ENCODE measurements at places on chromosomes 7 and 10. TPM values are rescaled to one million over a fixed set of nuclear protein-coding genes. Genes with fewer than 3 reads are reported as not detected.

Gene PKD2L1
- total RNA-seq: not detected

Gene ATP6V1F
- total RNA-seq: 104 TPM

Gene PRPF18
- total RNA-seq: 10.0 TPM

Gene PAX4
- total RNA-seq: not detected

Gene CRYGN
- not detected for total RNA-seq

Gene PAPOLB
- total RNA-seq: under 0.01 TPM

Gene CALCR
- total RNA-seq: not detected

Gene PPP1R9A
- total RNA-seq: not detected

DNA sequence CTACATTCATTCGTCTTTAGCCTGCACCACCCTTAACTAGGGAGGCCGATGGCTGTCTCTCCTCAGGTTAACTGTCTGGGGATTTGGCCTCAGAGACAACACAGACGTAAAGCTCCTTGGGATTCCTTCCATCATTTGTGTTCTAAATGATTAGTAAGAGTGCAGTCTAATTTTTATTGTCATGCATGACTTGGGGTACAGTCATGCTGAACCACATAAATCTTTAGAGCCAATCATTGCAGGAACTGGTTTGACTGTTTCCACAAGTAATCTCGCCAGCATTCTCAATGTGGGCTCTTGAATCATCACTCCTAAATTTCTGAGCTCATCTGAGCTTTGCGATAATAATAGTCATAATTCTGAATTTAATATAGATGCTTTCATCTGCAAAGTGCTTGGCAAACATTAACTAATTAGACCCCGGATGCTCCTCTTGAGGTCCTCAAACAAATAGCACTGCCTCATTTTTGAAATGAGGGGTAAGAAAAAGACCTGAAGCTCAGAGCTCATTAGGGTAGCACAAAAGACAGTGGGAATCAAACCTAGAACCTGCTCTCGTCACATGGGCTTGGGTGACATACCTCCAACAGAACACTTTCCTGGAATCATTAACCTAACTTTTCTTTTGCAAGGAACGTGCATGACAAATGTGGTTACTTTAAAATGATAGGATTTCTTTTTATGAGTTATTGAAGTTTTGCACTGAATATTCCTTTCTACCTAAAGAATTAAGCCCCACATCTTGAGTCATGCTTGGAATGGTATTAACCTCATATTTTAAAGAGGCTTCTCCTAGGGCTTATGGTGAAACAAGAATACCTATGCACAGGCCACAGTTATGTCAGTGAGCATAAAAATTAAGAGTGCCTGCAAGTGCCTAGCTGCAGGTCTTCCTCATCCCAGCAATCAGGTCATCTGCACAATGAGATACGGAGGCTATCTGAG, 118.9 kb upstream of the NRP1 start:
- no peak overlapping the region for H3K4me3 ChIP-seq
- no peak overlapping the region for H3K27ac ChIP-seq
- H3K4me1 ChIP-seq: no peaks in the 10 kb centered on the region
- DNase-seq: peak; percentile 64
- no peaks in the 10 kb centered on the region for H3K36me3 ChIP-seq

DNA sequence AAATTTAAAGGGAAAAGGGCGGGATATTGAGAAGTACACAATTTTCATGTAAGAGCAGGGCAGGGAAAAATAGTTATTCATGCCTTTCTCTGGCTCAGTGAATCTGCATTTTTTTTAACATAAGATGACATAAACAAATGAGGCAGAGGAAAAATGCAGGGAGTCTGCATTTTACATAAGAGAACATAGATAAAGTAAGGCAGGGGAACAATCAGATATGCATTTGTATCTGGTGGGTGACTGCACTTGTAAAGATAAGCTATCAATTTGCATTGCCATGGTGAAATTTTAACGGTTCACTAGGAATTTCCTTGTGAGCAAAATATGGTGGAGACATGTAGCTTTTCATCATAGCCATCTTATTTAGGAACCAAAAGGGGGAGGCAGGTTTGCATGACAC, 33.5 kb downstream of the ALOX5 start:
- H3K27ac ChIP-seq: no peak overlapping the region
- no peak overlapping the region for H3K4me3 ChIP-seq
- DNase-seq: no peak
- peaks cover 2% of the 10 kb centered on the region for H3K27me3 ChIP-seq
- no peaks in the 10 kb centered on the region for H3K4me1 ChIP-seq

- peak overlapping the region; percentile 71 for H3K27ac ChIP-seq
- peak; percentile 81 for DNase-seq
- H3K36me3 ChIP-seq: peaks cover 20% of the 10 kb centered on the region
- peaks cover 15% of the 10 kb centered on the region for H3K4me1 ChIP-seq
- H3K27me3 ChIP-seq: no peaks in the 10 kb centered on the region
- no peak overlapping the region for H3K4me3 ChIP-seq
Observed at GRCh38 chr10:73837072-73837471, 25.7 kb upstream of the NDST2 start.

DNA sequence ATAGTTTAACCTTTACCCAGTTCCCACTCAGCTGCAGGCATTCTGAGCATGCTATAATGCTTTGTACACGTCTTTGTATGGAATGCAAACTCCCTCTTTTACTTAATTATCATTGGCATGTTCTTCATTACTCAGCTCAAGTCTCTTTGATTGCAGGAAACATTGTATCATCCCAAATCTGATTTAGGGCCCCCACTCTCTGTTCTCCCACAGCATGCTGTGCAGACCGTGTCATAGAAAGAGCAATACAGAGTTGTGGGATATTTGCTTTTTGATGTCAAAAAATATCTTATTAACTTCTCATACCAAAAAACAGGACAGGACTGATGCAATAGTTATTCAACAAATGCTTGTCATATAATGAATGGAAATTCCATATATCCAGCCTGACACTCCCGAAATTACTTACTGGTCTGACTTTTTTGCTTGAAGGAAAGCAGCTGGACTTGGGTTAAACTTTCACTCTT, 1081.5 kb upstream of the C7orf33 start:
- no peaks in the 10 kb centered on the region for H3K36me3 ChIP-seq
- no peaks in the 10 kb centered on the region for H3K27me3 ChIP-seq

DNA sequence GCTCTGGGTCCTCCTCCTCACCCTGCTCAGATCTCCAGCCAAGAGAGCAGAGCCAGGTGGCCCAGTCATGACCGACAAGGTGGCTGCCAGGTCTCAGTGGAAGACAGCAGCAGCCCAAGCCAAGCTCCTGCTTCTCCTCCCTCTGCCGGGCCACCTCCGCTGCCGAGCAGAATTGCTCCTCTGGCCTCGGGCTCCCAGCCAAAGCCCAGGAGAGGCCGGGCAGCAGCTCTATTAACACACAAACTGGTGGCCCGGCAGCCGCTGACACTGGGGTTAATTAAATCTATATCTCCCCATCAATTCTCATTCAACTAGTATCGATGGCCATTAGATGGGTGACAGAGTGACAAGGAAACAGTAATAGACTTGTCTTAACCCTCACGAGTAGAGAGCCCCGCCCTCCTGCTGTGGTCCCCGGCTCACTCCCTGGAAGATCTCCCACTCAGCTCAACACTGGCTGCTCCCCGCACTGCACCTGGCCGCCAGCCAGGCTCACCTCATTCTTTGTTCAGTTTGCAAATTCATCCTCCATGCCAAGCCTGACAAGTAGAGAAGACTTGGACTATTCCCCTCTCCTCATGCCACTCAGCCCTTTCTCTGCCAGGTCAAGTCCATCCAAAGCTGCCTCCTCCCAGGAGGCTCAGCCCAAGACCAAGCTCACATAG, 74.1 kb upstream of the UNC5B start:
- no peaks in the 10 kb centered on the region for H3K4me1 ChIP-seq
- H3K27ac ChIP-seq: no peak overlapping the region
- H3K4me3 ChIP-seq: no peak overlapping the region
- DNase-seq: no peak

GRCh38 chr7:129615018-129615417, 3.5 kb downstream of the NRF1 start:
- peak; percentile 72 for DNase-seq
- H3K36me3 ChIP-seq: no peaks in the 10 kb centered on the region
- H3K27ac ChIP-seq: no peak overlapping the region
- H3K27me3 ChIP-seq: no peaks in the 10 kb centered on the region
- peaks cover 4% of the 10 kb centered on the region for H3K4me1 ChIP-seq
- no peak overlapping the region for H3K4me3 ChIP-seq

DNA sequence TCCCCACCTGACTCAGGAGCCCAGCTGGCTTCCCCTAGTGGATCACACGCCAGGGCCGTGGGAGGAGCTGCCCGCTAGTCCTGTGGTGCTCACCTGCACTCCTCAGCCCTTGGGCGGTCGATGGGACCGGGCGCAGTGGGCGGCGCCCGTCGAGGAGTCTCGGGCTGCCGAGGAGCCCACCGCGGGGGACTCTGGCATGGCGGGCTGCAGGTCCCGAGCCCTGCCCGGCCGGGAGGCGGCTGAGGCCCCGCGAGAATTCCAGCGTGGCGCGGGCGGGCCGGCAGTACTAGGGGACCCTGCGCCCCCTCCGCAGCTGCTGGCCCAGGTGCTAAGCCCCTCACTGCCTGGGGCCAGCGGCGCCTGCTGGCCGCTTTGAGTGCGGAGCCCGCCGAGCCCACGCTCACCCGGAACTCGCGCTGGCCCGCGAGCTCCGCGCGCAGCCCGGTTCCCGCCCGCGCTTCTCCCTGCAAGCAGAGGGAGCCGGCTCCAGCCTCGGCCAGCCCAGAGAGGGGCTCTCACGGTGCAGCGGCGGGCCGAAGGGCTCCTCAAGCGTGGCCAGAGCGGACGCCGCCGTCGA, 367.9 kb downstream of the TYW1 start:
- H3K27me3 ChIP-seq: peaks cover 3% of the 10 kb centered on the region
- no peak overlapping the region for H3K4me3 ChIP-seq
- H3K27ac ChIP-seq: no peak overlapping the region
- H3K4me1 ChIP-seq: no peaks in the 10 kb centered on the region
- H3K36me3 ChIP-seq: no peaks in the 10 kb centered on the region
- DNase-seq: no peak

- no peaks in the 10 kb centered on the region for H3K36me3 ChIP-seq
- no peak for DNase-seq
- peaks cover 12% of the 10 kb centered on the region for H3K27me3 ChIP-seq
- no peaks in the 10 kb centered on the region for H3K4me1 ChIP-seq
Observed at GRCh38 chr7:70621954-70622600, 509.9 kb upstream of the GALNT17 start.

GRCh38 chr7:148442933-148443332, 147.6 kb upstream of the C7orf33 start:
- no peaks in the 10 kb centered on the region for H3K4me1 ChIP-seq
- H3K4me3 ChIP-seq: no peak overlapping the region

DNA sequence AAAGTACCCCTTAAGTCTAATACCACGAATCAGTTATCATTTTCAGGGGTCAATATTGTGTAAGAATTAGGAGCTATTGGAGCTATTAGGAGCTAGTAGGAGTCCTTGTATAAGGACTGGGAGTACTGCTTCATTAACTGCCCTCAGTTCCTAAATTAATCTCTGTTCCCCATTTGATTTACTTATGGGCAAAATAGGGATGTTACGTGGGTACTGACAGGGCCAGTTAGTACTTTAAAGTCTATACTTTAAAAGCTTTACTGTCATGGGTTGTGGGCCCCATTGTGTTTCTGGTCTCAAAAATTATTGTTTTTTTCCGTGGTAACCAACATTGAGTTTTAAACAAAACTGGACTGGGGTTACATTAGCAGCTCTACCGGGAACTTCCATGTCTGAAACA, 60.3 kb downstream of the PRKAR2B start:
- no peak overlapping the region for H3K27ac ChIP-seq
- no peak overlapping the region for H3K4me3 ChIP-seq
- no peaks in the 10 kb centered on the region for H3K4me1 ChIP-seq
- no peaks in the 10 kb centered on the region for H3K27me3 ChIP-seq

DNA sequence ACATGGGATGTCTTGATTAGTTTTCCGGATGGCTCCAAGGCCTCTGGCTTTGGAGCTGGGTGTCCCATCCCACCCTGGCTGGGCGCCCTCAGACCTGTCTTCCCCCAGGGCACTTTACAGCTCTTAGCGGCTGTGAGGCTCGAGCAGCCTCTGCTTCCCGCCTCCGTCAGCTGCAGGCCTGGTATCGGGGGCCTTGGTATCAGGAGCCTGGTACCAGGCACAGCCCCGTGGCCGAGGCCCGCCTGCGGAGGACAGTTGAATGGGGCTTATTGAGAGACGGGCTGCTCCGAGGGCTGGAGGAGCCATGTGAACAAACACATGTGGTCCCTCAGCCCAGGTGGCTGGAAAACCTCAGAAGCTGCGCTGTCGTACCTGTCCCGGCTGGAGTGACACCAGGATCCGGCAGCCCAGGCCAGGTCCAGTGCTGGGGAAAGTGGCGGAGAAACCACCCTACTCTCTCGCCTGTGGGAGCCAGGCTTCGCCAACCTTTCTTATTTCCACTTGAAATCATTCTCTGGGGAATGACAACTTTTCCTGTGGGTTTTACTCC, 23.9 kb upstream of the AP5Z1 start:
- H3K4me1 ChIP-seq: peaks cover 3% of the 10 kb centered on the region
- H3K27ac ChIP-seq: no peak overlapping the region
- H3K27me3 ChIP-seq: no peaks in the 10 kb centered on the region
- DNase-seq: no peak
- H3K4me3 ChIP-seq: no peak overlapping the region

- no peak overlapping the region for H3K4me3 ChIP-seq
- no peaks in the 10 kb centered on the region for H3K27me3 ChIP-seq
- H3K36me3 ChIP-seq: no peaks in the 10 kb centered on the region
- H3K27ac ChIP-seq: no peak overlapping the region
- no peaks in the 10 kb centered on the region for H3K4me1 ChIP-seq
Observed at GRCh38 chr7:12851841-12852240, 164.4 kb downstream of the ARL4A start.

DNA sequence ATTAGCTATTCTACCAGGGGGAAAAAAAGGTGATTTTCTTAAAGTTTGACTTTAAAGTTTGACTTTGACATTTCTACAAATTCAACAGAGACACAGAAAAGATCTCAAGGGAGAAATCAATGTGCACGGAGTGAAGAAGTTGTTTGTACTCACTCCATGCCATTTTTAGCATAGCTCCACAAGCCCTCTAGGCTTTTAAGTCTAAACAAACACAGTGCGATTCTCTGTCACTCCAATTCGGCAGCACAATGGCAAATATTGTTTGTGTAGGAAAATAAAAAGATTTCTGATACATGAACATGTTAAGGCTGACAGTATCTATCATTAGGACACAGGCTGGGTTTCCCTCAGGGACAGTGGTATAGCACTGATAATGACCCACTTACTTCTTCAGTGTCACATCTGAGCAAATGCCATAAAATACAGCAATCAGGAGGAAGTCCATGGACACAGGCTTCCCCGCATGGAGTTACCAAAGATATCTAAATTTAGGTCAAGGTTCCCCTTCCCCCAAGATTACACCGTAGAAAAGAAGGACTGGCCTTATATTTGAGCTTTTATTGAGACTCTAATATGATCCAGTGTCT, 28.0 kb downstream of the GSAP start:
- DNase-seq: no peak
- H3K27ac ChIP-seq: no peak overlapping the region
- H3K36me3 ChIP-seq: no peaks in the 10 kb centered on the region
- H3K4me3 ChIP-seq: no peak overlapping the region
- H3K4me1 ChIP-seq: no peaks in the 10 kb centered on the region
- H3K27me3 ChIP-seq: no peaks in the 10 kb centered on the region

DNA sequence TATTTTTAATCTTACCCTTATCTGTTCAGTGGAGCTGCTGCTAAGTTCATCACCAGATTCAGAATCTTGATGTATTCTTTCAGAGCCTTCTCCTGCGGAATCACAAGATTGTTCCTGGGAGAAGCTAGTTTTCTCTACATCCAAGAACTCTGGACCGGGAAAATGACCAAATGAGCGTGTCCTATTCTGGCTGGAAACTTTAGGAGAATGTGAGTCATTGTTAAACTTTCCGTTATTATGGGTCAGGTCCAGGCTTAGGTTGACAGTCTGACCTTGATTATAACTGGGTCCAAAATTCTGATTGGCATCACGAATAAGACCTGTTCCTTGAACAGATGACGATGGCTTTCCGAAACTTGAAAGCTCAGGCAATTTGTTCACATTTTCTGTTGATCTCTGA, 20.5 kb downstream of the ARHGAP12 start:
- no peak for DNase-seq
- H3K36me3 ChIP-seq: peaks cover 5% of the 10 kb centered on the region
- H3K27ac ChIP-seq: no peak overlapping the region
- no peaks in the 10 kb centered on the region for H3K27me3 ChIP-seq
- no peak overlapping the region for H3K4me3 ChIP-seq
